Islet precursor cell (in vitro differentiated cells): ENCODE measurements at places on chromosomes 4 and X.

DNA sequence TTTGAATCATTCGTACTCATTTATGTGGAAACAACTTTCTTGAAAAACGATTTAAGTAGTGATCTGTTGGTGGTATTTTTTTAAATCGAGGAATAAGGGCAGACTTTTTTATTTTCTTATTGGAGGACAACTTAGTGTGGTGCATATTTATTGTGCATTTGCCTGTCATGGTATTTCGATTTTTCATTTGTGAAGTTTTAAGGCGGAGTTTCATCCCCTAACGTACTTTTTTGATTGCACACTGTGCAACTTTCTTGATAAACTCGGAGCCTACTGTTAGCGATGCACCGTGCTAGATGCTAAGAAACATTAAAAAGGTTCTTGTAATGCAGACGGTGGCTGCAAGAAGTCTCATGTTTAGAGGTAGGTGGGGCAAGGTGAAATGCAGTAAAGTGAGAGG, 1.4 kb downstream of the ZFX start:
- no peak for DNase-seq

DNA sequence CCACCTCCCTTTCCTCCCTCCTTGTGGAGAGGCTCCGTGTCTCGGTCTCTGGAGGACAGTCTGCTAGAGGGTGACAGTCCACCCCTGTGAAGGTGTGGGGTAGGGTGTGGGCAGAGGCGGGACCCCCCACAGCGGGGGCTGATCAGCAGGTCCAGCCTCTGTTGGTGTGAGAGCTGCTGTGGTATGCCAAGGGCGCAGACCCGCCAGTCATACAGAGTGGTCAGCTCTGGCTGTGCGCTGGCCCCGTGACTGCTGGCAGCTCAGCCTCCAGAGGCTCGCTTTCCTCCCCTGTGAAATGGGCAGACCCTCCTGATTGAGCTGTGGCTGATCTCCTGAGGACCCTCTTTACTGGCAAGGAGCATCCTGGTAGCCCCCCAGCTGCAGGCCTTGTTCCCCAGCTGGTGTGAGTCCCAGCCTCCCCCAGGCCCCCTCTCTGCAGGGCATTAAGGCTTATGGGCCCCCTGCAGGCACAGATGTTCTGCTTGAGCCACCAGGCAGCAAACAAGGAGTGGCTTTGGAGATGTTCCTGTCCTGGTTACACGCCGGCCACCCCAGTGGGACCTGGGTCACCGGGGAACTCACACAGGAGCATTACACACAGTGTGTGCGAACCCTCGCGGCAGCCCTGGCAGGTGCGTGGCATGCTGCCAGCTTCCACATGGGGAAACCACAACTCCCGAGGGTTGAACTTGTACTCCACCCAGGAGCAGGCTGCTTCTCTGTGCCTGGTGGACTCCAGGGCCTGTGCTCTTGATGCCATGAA, 76.8 kb downstream of the PPP2R2C start:
- no peak for DNase-seq

GRCh38 chr4:177391953-177392352, 50.3 kb downstream of the AGA start:
- DNase-seq: no peak

DNA sequence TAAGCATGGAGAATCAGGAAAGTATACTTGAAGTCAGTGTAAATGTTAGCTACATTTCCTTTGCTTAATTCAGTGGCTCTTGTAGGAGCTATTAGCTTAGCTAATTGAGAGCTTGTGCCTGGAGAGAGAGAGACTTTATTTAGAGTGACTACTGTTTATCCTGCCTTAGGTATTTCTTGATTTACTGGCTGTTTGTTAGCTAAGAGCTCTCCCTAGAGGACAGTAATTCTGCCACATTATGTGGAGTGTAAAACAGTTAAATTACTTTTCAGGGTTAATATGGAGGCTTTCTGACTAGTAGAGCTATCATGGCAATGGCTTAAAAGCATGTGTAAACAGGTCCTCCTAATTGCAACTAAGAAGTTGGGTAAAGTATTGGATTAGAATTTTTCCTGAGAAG, 306.5 kb upstream of the TECRL start:
- DNase-seq: no peak

- DNase-seq: no peak
These were observed 812.3 kb downstream of the PDHA2 start for GRCh38 chr4:96652158-96652557.

DNA sequence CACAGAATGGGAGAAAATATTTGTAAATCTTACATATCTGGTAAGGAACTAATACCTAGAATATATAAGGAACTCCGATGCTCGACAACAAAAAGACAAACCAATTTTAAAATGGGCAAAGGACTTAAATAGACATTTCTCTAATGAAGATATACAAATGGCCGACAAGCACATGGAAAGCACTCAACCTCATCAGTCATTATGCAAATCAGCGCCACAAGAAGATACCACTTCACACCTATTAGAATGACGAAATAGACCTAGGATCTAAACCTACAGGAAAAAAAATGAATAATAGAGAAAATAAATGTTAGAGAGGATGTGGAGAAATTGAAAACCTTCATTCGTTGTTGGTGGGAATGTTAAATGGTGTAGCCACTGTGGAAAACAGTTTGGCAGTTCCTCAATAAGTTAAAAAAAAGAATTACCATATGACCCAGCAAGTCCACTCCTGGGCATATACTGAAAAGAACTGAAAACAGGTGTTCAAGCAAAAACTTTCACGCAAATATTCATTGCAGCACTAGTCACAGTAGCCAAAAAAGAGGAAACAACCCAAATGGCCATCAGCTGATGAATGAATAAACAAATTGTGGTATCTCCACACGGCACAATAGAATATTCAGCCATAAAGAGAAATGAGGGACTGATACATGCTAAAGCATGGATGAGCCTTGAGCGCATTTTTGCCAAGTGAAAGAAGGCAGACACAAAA, 57.3 kb upstream of the WDR19 start:
- no peak for DNase-seq

DNA sequence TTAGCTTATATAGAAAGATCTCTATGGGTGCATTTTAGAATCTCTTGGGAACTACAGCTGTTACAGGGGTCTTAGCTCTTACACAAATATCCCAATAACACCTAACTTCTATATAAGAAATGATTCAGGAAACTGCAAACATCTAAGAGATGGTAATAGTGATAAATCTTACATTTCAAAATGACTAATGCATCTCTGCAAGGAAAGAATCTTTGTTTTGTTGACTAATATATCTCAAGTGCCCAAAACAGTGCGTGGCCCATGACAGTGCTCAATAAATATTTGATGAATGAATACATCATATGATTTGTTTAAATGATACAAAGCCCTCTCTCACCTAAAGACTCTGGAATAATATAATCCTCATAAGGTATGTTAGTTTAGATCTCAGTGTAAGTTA, 47.5 kb downstream of the CENPE start:
- DNase-seq: no peak
